ENCODE measurements at places on chromosomes 1 and 21. TPM values are rescaled to one million over a fixed set of nuclear protein-coding genes. Genes with fewer than 3 reads are reported as not detected.
A peak's percentile ranks its signal among the peaks of the same experiment; 100 is the strongest.

DNA sequence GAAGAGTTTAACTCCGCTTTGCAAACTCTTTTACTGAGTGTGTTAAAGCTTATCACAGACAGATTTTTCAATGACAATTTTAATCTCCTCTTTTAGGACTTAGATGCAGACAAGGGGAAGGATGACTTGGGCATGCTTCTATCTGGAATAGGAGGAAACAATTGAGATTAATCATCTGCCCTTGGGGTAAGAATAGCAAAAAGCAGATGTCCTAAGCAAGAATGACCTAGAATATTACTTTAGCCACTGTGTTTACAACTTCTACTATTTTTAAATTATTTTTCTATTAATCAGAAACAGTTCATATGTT is 569.0 kb upstream of the ADGRL2 start:
- DNase-seq, result peak; percentile 19

DNA sequence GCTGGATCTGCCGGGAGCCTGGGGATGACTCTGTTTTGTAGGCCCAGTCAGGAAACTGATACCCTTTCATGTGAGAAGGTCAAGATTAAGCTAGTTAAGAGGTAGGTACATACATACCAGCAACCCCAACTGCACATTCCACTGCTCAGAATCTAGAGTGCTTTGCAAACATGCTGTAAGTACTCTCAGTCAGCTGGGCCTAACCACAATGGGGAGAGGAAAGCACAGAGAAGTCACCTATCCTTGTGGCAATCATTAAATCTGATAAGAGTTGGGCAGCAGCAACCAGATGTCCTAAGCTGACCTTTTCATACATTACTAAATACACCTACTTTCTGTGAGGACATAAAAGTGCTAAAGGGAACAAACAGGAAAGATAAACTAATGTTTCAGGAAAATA is 2.5 kb downstream of the ETV3 start:
- DNase-seq, result no peak

Gene CD247
- not detected for total RNA-seq

DNA sequence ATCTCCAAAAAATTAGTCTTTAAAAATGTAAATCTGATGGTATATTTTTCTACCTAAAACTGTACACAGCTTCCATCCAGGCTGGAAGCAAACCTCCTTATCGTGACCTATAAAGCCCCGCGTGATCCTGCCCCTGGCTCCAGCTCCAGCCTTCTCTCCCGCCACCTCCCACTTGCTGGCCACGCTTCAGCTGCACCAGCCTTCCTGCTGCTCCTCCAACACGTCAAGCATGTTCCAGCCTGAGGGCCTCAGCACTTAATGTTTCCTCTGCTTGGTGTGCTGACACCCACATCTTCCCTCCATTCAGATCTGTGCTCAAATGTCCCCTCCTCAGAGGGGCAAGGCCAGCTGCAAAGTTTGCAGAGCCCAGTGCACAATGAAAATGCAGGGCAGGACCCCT is 123.5 kb upstream of the MAGI3 start:
- no peak for DNase-seq

- no peak for DNase-seq
Measured at GRCh38 chr1:116671912-116672311, 4.4 kb upstream of the IGSF3 start.

DNA sequence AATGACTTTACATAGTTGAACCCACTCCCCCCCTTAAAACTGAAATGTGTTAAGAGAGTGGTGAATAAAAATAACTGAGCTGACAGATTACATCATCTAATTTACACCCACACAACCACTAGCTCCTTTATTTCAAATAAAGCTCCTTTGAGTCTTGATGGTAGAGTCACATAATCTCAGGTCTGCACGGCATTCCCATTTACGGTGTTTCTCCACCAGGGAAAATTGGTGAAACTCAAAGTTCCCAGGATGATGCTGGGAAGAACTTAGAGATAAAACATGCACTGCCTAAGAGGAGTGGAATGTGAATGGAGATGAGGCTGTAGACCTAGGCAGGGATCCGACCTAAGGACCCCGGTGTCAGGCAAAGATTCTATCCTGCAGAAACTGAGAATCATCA is 727.8 kb upstream of the ADAMTS5 start:
- DNase-seq, result no peak

- DNase-seq, result no peak
Measured at GRCh38 chr1:69700770-69701169, 133.0 kb downstream of the LRRC7 start.

- no peak for DNase-seq
Measured at GRCh38 chr1:116234429-116234828, 123.2 kb downstream of the MAB21L3 start.

GRCh38 chr1:154154534-154155191 is at the start of gene NUP210L:
TSS of gene NUP210L (minus strand) at chr1:154155073.
- no peak for DNase-seq

Gene KCNE2
- not detected for total RNA-seq

DNA sequence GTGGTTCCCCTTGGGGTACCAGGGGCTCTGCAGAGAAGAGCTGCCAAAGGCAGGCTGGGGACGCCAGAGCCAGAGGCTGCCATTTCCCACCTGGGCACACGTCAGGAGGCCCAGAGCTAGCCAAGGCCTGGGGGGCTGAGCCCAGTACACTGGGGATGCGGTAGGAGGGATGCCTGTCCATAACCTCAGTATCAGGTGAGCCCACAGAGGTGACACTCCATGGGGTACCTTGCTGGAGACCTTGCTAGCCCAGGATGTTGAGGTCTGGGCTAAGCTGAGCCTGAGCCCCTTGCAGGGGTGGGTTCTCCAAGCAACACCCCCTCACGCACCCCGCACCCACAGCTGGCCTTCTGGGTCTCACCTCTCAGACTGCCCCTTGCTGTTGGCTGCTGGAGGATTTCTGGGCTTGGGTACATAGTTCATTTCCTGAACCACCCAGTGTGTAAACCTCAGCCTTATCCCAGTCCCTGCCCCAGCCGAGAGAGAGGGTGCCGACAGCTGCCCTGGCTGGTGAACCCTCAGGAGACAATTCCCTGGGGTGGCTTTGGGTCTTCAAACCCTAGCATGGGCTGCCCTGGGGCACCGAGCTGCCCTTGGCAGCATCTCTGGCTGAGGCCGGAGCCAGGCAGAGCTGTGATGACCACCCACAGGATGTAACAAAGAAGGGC is 92.5 kb upstream of the VAMP3 start:
- DNase-seq, result no peak

- DNase-seq, result no peak
Measured at GRCh38 chr1:96688767-96689166, 32.8 kb upstream of the PTBP2 start.

Gene C1orf87
- not detected for total RNA-seq

- no peak for DNase-seq
Measured at GRCh38 chr1:52595061-52595460, 7.1 kb upstream of the GPX7 start.

DNA sequence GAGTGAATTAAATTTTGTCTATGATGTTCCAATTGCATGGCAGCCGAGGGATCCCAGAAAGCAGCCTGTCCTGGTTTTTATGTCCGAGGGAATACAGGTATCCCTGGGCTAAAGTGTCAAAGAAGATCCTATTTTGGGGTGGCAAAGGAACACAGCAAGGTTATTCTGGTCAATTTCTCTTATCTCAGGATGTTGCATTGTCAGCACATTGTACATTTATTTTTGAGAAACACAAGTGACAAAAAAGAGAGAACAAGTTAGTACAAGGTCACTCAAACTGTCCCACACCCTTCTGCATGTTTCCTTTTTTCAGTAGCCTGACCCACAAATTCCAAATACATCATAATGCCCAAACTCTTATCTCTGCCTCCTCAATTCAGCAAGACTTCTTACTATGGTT is 17.7 kb downstream of the RGS18 start:
- no peak for DNase-seq

- no peak for DNase-seq
Measured at GRCh38 chr21:35145626-35146233, 96.6 kb upstream of the RUNX1 start.

GRCh38 chr1:40248412-40248811 is 675 bp downstream of the TMCO2 start:
- DNase-seq, result no peak

All from HFFc6 (cell line).